Calu3 (cell line): ENCODE measurements at places on chromosomes 5 and 9. TPM values are rescaled to one million over a fixed set of nuclear protein-coding genes. Genes with fewer than 3 reads are reported as not detected.

- peak overlapping the region; percentile 99 for H3K27ac ChIP-seq
- peak; percentile 80 for DNase-seq
- peak overlapping the region; percentile 95 for H3K4me3 ChIP-seq
- H3K4me1 ChIP-seq, result peaks cover 58% of the 10 kb centered on the region
- no peaks in the 10 kb centered on the region for H3K27me3 ChIP-seq
Measured at GRCh38 chr5:133052317-133053175, 733 bp downstream of the HSPA4 start.

GRCh38 chr9:96121136-96121535 is 180.8 kb downstream of the HSD17B3 start:
- peaks cover 31% of the 10 kb centered on the region for H3K4me1 ChIP-seq
- H3K4me3 ChIP-seq, result no peak overlapping the region
- DNase-seq, result no peak
- no peaks in the 10 kb centered on the region for H3K36me3 ChIP-seq

DNA sequence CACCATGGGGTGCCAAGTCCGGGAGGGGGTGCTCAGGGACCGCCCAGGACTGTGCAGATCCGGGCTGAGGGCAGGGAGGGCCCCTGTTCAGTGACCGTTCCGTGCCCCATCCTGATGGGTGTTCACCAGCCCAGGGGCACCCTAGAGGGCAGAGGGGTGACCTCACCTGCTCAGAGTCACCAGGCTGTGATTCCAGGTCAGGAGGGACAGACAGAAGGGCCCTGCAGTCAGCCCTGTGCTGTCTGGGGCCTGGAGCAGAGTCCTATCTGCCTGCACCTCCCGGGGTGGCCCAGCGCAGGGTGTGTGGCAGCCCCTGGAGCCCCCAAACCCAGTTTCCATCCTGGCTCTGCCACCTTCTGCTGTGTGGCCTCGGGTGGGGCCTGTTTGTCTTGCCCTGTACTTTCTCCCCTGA is 241.9 kb downstream of the PBX3 start:
- no peak overlapping the region for H3K27ac ChIP-seq
- H3K36me3 ChIP-seq, result no peaks in the 10 kb centered on the region
- no peak overlapping the region for H3K4me3 ChIP-seq
- DNase-seq, result no peak

DNA sequence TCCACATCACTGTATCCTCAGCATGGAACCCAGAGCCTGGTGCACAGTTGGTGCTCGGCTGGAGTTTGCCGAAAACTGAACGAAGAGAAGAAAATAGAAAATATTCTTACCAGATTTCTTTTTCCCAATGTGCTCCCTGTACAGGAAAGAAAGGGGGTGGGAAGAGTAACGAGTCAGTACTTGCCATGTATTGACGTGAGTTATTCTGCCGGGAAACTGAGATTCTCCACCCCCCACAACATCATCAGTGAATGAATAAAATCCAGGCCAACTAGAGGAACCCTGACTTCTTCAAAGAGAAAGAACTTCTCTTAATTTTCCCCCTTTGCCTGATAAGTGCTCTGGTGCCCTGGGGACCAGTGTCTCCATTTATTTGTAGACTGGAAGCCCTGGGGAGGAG is 80.6 kb downstream of the SH3PXD2B start:
- no peaks in the 10 kb centered on the region for H3K27me3 ChIP-seq
- DNase-seq, result no peak
- no peaks in the 10 kb centered on the region for H3K4me1 ChIP-seq
- no peak overlapping the region for H3K4me3 ChIP-seq

The PPP2CA gene
- 242 and 260 TPM in 2 replicates for total RNA-seq

- H3K4me3 ChIP-seq, result no peak overlapping the region
- no peak overlapping the region for H3K27ac ChIP-seq
- H3K4me1 ChIP-seq, result no peaks in the 10 kb centered on the region
- no peaks in the 10 kb centered on the region for H3K27me3 ChIP-seq
Measured at GRCh38 chr5:50564079-50564478, 102.4 kb upstream of the PARP8 start.

The GGTA1 gene
- total RNA-seq, result not detected in 2 replicates

GRCh38 chr5:140555747-140556312 is 1.4 kb downstream of the SRA1 start:
- H3K36me3 ChIP-seq, result peaks cover 59% of the 10 kb centered on the region
- H3K4me3 ChIP-seq, result peak overlapping the region; percentile 90
- no peaks in the 10 kb centered on the region for H3K27me3 ChIP-seq
- DNase-seq, result no peak
- peaks cover 46% of the 10 kb centered on the region for H3K4me1 ChIP-seq

GRCh38 chr9:76298521-76299144 is 95.6 kb downstream of the RFK start:
- H3K27ac ChIP-seq, result no peak overlapping the region
- no peaks in the 10 kb centered on the region for H3K4me1 ChIP-seq
- no peaks in the 10 kb centered on the region for H3K27me3 ChIP-seq
- H3K4me3 ChIP-seq, result no peak overlapping the region
- no peak for DNase-seq

DNA sequence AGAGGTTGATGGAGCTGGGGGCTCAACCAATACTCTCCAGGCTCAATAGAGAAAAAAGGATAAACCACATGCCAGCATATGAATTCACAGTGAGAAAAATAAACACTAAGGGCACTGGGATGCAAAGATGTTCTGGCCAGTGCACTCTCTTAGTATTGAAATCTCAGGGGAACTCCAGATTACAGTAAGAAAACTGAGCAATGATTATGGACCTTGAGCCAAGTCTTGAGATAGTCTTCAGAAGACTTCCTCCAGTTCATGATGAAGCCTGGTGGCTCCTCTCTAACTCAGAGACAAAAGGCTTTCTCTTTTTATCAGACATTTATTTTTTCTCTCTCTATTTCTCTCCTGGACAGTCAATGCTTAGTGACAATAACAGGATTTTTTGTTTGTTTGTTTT is 139.8 kb upstream of the SPEF2 start:
- DNase-seq, result no peak
- peak overlapping the region; percentile 44 for H3K27ac ChIP-seq
- no peak overlapping the region for H3K4me3 ChIP-seq
- no peaks in the 10 kb centered on the region for H3K4me1 ChIP-seq

The RGS3 gene
- 61.8 and 68.3 TPM in 2 replicates for total RNA-seq

GRCh38 chr5:60350794-60351193 is 349.2 kb downstream of the DEPDC1B start:
- no peak overlapping the region for H3K27ac ChIP-seq
- peaks cover 7% of the 10 kb centered on the region for H3K4me1 ChIP-seq
- H3K4me3 ChIP-seq, result no peak overlapping the region
- no peaks in the 10 kb centered on the region for H3K27me3 ChIP-seq
- no peaks in the 10 kb centered on the region for H3K36me3 ChIP-seq

The ADAMTSL1 gene
- total RNA-seq, result not detected in 2 replicates

DNA sequence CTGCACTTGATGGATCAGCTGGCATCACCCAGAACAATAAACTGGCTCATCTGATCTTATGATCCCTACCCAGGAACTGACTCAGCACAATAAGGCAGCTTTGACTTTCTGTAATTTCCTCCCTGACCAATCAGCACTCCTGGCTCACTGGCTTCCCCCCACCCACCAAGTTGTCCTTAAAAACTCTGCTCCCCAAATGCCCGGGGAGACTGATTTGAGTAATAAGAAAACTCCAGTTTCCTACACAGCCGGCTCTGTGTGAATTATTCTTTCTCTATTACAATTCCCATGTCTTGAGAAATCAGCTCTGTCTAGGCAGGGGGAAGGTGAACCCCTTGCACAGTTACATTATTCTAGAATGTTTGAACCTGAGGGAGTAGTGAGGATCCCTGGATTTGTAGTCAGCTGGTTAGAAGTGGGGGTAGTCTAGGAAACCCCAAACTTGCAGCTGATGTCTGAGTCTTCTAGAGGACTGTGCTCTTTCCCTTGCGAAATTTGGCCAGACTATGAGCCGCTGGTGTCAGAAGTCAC is 111.7 kb upstream of the NEK6 start:
- no peak overlapping the region for H3K27ac ChIP-seq
- peaks cover 15% of the 10 kb centered on the region for H3K4me1 ChIP-seq
- no peak overlapping the region for H3K4me3 ChIP-seq

- H3K4me1 ChIP-seq, result peaks cover 6% of the 10 kb centered on the region
- H3K36me3 ChIP-seq, result no peaks in the 10 kb centered on the region
- no peak for DNase-seq
- H3K27ac ChIP-seq, result no peak overlapping the region
Measured at GRCh38 chr9:4375424-4376200, 75.7 kb upstream of the GLIS3 start.

The CDC20B gene
- not detected in 2 replicates for total RNA-seq

The RUSC2 gene
- 8.6 and 10.5 TPM in 2 replicates for total RNA-seq

DNA sequence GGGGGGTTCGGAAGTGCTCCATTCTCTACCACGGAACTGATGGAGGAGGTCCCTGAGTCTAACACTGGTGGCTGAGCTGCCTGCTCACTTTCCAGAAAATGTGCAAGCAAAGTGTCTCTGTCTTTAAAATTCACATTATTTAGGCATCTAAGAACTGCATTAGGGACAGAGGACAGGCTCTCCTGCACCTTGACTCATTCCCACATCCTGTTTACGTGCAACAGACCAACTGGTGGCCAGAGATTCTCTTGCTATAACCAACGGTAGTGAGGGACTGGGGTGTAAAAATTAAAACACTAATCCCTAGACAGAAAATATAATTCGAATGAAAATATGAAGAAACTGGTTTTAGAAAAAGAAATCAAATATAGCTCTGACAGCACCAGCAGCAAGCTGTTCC is 320.9 kb downstream of the IRX2 start:
- H3K4me3 ChIP-seq, result no peak overlapping the region
- no peak overlapping the region for H3K27ac ChIP-seq
- no peak for DNase-seq
- H3K4me1 ChIP-seq, result no peaks in the 10 kb centered on the region
- no peaks in the 10 kb centered on the region for H3K36me3 ChIP-seq

DNA sequence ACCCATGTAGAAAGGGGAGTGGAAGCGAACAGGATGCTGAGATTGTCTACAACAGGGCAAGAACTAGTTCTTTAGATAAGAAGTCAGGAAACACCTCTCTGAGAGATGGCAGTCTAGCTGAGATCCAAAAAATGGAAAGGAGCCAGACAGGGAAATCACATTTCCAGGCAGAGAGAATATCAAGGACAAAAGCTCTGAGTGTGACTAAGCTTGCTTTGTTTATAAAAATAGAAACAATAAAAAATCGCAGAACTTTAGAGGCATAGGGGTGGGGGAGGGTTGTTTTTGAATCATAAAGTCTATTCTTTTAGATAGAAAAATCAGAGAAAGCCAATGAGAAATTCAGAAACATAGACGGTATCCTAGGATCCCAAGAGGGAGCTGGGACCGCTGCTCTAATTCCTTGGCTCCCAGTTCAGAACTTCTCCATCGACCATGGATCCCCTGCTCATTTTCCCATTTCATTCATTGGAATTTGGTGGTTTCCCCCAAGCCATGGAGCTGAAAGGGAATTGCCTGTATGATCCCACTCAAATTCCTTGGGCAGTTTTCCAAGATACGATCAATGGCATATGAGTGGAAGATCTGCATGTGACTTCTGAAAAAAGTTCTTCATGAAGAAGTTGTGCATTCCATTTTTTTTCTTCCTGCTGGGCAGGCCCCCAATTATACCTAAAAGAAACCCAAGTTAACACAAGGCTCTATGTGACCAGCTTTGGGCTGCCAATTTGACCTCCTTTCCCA is 182.0 kb downstream of the GRIA1 start:
- no peaks in the 10 kb centered on the region for H3K36me3 ChIP-seq
- no peaks in the 10 kb centered on the region for H3K4me1 ChIP-seq
- no peak overlapping the region for H3K27ac ChIP-seq
- no peak overlapping the region for H3K4me3 ChIP-seq
- no peak for DNase-seq
- peaks cover 33% of the 10 kb centered on the region for H3K27me3 ChIP-seq

- peaks cover 10% of the 10 kb centered on the region for H3K36me3 ChIP-seq
- H3K4me3 ChIP-seq, result no peak overlapping the region
- H3K27me3 ChIP-seq, result no peaks in the 10 kb centered on the region
- DNase-seq, result no peak
- peak overlapping the region; percentile 90 for H3K27ac ChIP-seq
Measured at GRCh38 chr9:108270561-108270960, 585.2 kb downstream of the ACTL7B start.

- peaks cover 7% of the 10 kb centered on the region for H3K36me3 ChIP-seq
- H3K4me3 ChIP-seq, result no peak overlapping the region
- DNase-seq, result no peak
- H3K27ac ChIP-seq, result no peak overlapping the region
Measured at GRCh38 chr5:57325678-57326397, 152.0 kb downstream of the GPBP1 start.

DNA sequence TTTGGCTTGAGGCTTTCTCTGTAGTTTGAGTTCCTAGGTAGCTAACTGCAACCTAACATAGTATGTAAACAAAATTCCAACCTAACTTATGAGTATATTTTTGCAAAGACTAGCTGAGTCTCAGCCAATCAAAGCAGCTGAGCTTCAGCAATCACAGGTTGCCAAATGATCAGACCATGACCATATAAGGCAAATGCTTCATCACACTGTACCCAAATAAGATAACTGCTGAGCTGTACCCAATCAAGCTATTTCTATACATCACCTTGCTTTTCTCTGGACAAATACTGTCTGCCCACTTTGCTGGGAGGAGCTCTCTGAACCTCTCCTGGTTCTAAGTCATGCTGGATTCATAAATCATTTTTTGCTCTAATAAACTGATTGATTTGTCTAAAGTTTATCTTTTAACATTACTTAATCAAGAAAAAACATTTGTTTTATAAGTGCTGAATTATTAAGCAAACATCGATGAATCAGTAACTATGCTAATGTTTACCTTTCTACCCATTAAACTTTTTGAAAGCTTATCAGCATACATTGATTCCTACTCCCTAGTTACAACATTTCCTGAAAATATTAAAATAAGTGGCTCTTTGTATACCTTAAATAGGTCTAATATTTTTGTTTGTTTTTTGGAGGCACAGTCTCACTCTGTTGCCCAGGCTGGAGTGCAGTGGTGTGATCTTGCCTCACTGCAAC is 129.7 kb upstream of the PCA3 start:
- no peak overlapping the region for H3K4me3 ChIP-seq
- H3K27me3 ChIP-seq, result no peaks in the 10 kb centered on the region
- no peaks in the 10 kb centered on the region for H3K36me3 ChIP-seq
- peak; percentile 4 for DNase-seq

DNA sequence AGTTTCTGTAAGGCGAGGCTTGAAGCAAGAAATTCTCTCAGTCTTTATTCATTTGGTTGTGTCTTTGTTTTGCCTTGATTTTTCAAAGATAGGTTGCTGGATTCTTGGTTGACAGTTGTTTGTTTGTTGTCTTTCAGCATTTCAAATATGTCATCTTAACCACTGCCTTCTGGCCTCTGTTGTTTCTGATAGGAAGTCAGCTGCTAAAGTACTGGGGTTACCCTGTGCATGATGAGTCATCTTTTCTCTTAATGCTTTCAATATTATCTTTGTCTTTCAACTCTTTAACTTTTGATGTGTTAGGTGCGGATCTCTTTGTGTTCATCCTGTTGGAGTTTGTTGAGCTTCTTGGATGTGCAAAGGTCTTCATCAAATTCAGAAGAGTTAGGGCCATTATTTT is 1571.3 kb downstream of the MAT2B start:
- H3K27me3 ChIP-seq, result no peaks in the 10 kb centered on the region
- no peaks in the 10 kb centered on the region for H3K4me1 ChIP-seq
- H3K27ac ChIP-seq, result no peak overlapping the region
- H3K4me3 ChIP-seq, result no peak overlapping the region

GRCh38 chr5:131431794-131432193 is 167.9 kb downstream of the CDC42SE2 start:
- H3K4me3 ChIP-seq, result no peak overlapping the region
- H3K36me3 ChIP-seq, result peaks cover 18% of the 10 kb centered on the region
- no peaks in the 10 kb centered on the region for H3K27me3 ChIP-seq
- no peaks in the 10 kb centered on the region for H3K4me1 ChIP-seq
- no peak overlapping the region for H3K27ac ChIP-seq
